ENCODE measurements at places on chromosomes 4 and X.

GRCh38 chr4:19936476-19936875 lies 315.2 kb upstream of the SLIT2 start:
- DNase-seq, result no peak

- DNase-seq, result peak; percentile 83
Measured at GRCh38 chr4:157327666-157328065, 107.1 kb downstream of the GRIA2 start.

- no peak for DNase-seq
Measured at GRCh38 chr4:89609756-89610155, 227.2 kb downstream of the SNCA start.

GRCh38 chr4:5969336-5969735 lies 48.9 kb downstream of the C4orf50 start:
- no peak for DNase-seq

DNA sequence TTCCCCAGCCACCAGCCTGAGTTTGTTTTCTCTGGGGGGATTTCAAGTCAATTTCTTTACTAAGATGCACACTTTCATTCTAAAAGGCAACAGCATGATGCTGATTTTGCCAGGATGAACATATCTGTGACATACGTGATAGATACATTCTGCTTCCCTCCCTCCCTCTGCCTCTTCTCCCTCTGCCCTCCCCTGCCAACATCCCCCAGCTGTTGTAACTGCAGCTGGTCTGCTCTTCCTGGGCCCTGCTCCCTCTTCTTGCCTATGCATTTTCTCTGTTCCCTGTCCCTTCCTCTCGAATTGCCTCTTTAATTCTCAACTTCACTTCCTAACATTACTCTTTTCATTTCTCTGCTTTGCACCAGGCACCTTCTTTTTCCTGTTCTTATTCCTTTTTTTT lies 83.4 kb downstream of the AASDH start:
- no peak for DNase-seq

GRCh38 chr4:183094393-183095198 lies 4.5 kb upstream of the WWC2 start:
- no peak for DNase-seq
